ENCODE measurements at places on chromosomes 11 and 22. TPM values are rescaled to one million over a fixed set of nuclear protein-coding genes. Genes with fewer than 3 reads are reported as not detected.

The UCP3 gene
- 2.0 TPM for total RNA-seq

The GRIA4 gene
- total RNA-seq = not detected

The ROBO3 gene
- total RNA-seq = 11.8 TPM

The C11orf21 gene
- 4.2 TPM for total RNA-seq

The SCUBE1 gene
- total RNA-seq = 0.31 TPM

The POU2AF2 gene
- not detected for total RNA-seq

The DEFB131B gene
- not detected for total RNA-seq

The IGLL1 gene
- not detected for total RNA-seq

The LRRC74B gene
- not detected for total RNA-seq

The KRTAP5-11 gene
- total RNA-seq = not detected

The OR4X1 gene
- total RNA-seq = not detected

The GGT1 gene
- 40.5 TPM for total RNA-seq

The ZP1 gene
- not detected for total RNA-seq

The ANGPTL5 gene
- not detected for total RNA-seq

The OR9G4 gene
- not detected for total RNA-seq

The CFAP300 gene
- not detected for total RNA-seq

The MS4A12 gene
- total RNA-seq = not detected

The IL10RA gene
- total RNA-seq = 62.6 TPM

The OR52I2 gene
- total RNA-seq = not detected

The CDCA5 gene
- total RNA-seq = 108 TPM

The TRPC6 gene
- not detected for total RNA-seq

The RAB36 gene
- 1.0 TPM for total RNA-seq

The POTEH gene
- not detected for total RNA-seq

The OVCH2 gene
- total RNA-seq = not detected

The PTPRCAP gene
- total RNA-seq = 147 TPM

The TTC36 gene
- total RNA-seq = 0.52 TPM

The MEI1 gene
- total RNA-seq = 24.0 TPM

The SCUBE2 gene
- not detected for total RNA-seq

The NAV2 gene
- 0.25 TPM for total RNA-seq

The SLC37A2 gene
- 0.30 TPM for total RNA-seq

The TLCD5 gene
- total RNA-seq = 2.5 TPM

The MB gene
- 1.5 TPM for total RNA-seq

The SULT4A1 gene
- total RNA-seq = not detected

The C11orf91 gene
- not detected for total RNA-seq

The CHST1 gene
- 0.63 TPM for total RNA-seq

The MRPL23 gene
- total RNA-seq = 142 TPM

The PATE2 gene
- total RNA-seq = not detected

The MISFA gene
- 0.88 TPM for total RNA-seq

The BRD1 gene
- total RNA-seq = 31.2 TPM

The MS4A15 gene
- not detected for total RNA-seq

The GLB1L3 gene
- total RNA-seq = 4.7 TPM

The OR8A1 gene
- total RNA-seq = not detected
